ENCODE measurements at places on chromosomes 7 and 10. TPM values are rescaled to one million over a fixed set of nuclear protein-coding genes. Genes with fewer than 3 reads are reported as not detected.

RARRES2 gene
- polyA plus RNA-seq = 229 TPM

MRC1 gene
- polyA plus RNA-seq = 16.8 TPM

PTPRE gene
- 7.5 TPM for polyA plus RNA-seq

PLA2G12B gene
- 0.46 TPM for polyA plus RNA-seq

IGF2BP3 gene
- polyA plus RNA-seq = 52.5 TPM

GLI3 gene
- 26.5 TPM for polyA plus RNA-seq

WAPL gene
- 45.6 TPM for polyA plus RNA-seq

ZNF467 gene
- polyA plus RNA-seq = 30.9 TPM

PPP1R17 gene
- not detected for polyA plus RNA-seq

HOXA3 gene
- polyA plus RNA-seq = 53.1 TPM

SORCS3 gene
- polyA plus RNA-seq = 0.12 TPM
